ENCODE measurements at places on chromosomes 5 and 9. TPM values are rescaled to one million over a fixed set of nuclear protein-coding genes. Genes with fewer than 3 reads are reported as not detected.

DNA sequence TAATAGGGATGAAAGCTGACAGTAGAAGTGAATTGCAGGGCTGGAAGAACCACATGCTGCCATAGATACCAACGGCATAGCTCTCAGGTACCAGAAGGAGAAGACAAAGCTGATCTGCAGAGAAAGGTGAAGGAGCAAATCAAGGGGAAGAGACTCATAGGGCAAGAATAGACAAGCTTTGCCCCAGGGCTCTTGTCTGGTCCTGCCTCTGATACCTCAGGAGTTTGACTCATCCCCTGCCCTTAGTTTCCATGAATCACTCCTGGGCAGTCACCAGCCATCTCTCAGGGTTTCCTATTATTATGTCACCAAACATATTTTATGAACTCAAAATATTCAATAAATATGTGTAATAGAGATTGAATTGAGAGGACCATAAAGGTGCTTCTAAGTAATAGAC, 800.9 kb downstream of the DNAH5 start:
- no peak for DNase-seq

- no peak for DNase-seq
Observed at GRCh38 chr9:16196206-16196605, 643.4 kb downstream of the CCDC171 start.

DNA sequence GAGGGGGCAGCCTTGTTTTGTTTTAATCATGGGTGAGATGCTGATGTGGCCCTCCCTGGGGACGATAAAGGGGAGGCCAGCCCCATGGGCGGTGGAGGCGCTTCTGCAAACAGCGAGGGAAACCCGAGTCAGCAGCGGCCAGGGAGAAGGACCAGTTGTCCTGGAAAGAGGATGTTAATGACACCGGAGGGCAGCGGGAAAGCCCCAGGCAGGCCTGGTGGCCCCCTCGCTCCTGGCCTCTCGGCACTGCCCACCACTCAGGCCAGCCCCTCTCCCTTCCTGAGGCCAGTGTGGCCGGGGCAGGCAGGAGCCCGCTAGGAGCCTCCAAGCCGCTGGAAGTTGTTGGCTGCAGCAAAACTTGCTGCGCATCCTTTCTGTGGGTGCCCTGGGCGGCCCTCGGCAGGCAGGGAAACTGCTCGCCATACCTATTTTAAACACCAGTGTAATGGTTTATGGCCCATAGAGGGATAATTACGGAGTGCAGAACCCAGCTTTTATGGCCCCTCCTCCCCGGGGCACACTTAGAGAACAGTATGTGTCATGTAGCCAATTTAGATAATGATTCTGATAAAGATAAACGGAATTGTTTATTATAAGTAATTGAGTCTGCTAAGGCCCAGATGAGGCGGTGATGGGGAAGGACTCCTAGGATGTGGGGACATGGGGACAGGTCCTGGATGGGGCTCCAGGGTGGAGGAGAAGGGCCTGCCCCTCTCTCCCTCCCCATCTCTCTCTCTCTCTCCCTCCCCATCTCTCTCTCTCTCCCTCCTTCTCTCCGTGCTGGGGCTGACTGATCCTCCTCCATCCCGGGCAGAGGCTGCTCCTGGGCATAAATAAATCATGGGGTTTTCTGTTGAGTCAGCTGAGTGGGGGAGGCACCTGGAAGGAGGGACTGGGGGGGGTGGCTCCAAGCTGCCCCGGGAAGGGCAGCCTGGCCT, 36.9 kb downstream of the LMX1B start:
- no peak for DNase-seq

CSF1R gene
- 18.6 TPM for polyA plus RNA-seq

SLC34A1 gene
- 202 TPM for polyA plus RNA-seq

Measured in renal cortex interstitium (tissue), 15 donors.